ENCODE measurements at places on chromosomes 3 and 15.

GRCh38 chr15:57495554-57496165 is 96.0 kb upstream of the MYZAP start:
- DNase-seq: no peak

DNA sequence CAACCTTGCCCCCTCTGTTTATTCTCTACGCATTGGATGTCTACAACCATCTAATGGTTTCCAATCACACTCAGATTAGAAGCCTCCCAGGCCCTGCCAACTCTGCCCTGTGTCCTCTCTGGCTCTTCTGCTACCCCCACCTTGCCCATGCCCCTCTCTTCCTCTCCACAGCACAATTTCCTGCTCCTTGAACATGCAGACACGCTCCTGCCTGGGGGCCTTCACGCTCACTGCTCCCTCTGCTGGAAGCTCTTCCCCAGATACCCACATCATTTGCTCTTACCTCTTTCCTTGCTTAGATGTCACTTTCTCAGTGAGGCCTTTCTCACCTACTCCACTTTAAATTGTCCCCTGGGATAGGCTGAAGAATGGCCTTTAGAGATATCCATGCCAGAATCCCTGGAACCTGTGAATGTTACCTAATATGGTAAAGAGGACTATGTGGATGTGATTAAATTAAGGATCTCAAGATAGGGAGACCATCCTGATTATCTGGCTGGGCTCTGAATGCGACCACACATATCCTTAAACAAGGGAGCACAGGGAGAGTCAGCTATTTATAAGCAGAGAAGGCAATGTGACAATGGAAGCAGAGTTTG is 9.9 kb downstream of the KY start:
- peak; percentile 38 for DNase-seq

DNA sequence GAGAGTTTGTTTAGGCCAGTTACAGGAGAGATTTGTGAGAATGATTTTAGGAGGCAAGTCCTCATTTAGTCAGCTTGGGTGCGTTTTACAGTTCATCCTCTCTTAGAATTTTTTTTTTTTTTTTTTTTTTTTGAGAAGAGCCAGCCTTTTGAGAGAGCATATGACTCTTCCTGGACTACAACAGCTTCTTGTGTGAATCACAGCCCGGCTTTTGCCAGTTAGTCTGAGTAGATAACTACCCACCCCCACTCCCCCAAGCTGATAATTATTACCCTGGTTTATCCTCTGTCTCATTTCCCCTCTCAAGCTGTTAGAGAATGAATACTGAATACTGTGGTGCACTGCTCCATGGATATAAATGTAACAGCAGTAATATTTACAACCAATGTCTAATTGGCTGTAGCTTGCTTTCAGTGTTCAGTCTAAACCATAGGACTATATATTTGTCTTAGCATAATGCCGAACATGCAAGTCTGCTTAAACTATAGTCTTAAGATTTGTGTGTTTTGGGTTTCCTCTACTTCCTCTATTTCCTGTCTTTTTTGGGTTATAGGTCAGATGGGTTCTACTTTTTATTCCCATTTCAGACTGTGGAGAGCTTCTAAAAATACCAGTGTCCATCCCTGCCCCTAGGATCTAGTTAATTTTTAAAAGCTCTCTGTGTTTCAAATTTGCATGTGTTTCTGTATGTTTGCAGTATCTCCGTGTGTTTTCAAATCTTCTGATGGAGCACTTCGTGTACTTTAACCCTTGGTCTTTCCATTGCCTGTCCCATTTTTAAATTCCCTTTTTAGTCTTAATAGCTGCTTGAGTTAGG is 8.0 kb downstream of the CHD2 start:
- DNase-seq: no peak

GRCh38 chr3:105505170-105505569 is 138.5 kb downstream of the ALCAM start:
- DNase-seq: no peak

- DNase-seq: no peak
Observed at GRCh38 chr3:37653466-37653865, 208.2 kb upstream of the CTDSPL start.

- no peak for DNase-seq
Observed at GRCh38 chr3:16173283-16174025, 1.0 kb upstream of the GALNT15 start.

GRCh38 chr3:185175370-185175987 is 22.6 kb upstream of the C3orf70 start:
- DNase-seq: peak; percentile 49

GRCh38 chr3:71902258-71903111 is 117.5 kb upstream of the PROK2 start:
- DNase-seq: no peak
